Esophagus muscularis mucosa (tissue), 4 donors: ENCODE measurements at places on chromosomes 6 and 20.

GRCh38 chr20:17570347-17571152 lies 675 bp downstream of the DSTN start:
- no peak for DNase-seq

DNA sequence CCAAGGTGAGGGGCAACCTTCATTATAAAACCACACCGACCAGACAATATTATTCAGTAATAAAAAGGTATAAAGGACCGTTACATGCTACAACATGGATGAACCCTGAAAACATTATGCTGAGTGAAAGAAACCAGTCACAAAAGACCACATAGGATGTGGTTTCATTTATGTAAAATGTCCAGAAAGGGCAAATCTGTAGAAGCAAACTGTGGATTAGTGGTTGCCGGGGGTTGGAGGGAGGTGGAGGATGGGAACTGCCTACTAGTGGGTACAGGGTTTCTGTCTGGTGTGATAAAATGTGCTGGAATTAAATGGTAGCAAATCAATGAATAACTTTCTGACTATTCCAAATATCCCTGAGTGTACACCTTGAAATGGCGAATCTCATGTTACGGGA lies 10.2 kb upstream of the PRND start:
- peak; percentile 31 for DNase-seq

- DNase-seq, result no peak
Measured at GRCh38 chr6:129267028-129267427, 384.1 kb downstream of the LAMA2 start.

DNA sequence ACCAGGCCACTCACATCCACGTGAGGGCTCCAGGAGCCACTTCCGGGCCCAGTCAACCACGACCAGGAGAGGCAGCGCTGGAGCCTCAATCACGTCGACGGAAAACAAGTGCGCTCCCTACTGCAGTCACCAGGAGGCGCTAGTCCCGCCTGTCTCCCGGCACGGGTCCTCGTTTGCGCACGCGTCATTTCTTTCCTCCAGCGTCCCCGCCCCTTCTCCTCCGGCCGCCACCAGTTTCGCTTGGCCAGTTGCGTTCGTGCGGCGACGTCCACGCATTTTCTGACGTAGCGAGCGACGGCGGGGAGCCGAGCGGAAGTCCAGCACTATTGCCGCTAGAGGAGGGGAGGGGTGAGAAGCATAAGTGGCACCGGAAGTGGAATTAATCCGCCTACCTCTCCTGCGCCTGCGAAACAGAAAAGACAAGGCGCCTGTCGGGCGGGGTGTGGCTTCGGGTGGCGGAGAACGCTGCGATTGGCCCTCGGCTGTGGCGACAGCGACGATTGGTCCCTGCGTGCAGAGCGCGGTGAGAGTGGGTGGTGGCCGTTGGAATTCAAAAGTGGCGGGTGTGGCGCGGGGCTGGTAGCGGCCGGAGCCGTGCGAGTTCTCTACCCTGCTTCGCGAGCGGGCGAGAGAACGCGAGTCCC lies at the start of gene KIFC1:
KIFC1 (plus strand) TSS at position 546 of the 644 bp plus-strand sequence. CDS start 163 bp downstream, outside the sequence.
- DNase-seq, result peak; percentile 100

DNA sequence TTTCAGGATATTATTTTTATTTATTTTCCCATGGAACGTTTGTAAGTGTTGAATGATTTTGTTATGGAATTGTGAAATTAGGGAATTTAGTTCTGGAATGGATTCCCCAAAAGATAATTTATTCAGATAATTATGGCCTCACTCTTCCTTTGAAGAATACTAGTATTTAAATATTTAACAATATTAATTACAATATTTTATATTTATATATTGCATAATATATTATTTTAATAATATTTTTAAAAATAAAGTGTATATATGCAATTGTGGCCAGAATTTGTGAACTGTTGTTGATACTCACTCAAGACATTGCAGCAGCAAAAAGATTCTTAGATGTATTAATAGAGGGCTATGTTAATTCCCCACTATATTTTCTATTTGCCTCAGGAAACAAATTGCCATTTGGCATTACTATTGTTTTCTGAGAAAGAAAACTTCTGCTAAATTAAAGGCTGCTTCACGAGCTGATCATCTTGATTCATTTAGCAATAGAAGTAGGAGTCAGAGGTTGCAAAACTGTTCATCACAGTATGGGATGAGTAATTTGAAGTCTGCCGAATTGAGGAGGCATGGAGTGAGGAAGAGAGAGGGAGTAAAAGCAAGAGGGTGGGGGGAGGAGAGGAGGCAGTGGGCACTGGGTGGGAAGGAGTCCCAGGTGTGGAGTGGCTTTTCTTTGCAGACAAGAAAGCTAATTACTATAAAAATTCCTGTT lies 729.2 kb downstream of the DHX35 start:
- no peak for DNase-seq

DNA sequence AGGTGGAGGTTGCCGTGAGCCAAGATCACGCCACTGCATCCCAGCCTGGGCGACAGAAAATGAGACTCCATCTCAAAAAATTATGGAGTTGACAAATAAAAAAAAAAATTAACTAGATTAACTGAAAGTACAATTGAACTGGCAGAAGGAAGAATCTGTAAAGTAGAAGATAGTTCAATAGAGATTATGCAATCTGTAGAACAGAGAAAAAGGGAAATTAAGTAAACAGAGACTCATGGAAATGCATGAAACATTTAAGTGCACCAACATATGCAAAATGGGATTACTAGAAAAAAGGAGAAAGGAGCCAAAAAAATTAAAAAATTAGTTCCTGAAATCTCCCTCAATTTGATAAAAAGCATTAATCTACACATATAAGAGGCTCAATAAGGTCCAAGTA lies 188.8 kb upstream of the KHDRBS2 start:
- no peak for DNase-seq

GRCh38 chr6:24228681-24229255 lies 102.8 kb downstream of the NRSN1 start:
- DNase-seq, result no peak

GRCh38 chr6:37033819-37034795 lies 28.7 kb downstream of the FGD2 start:
- no peak for DNase-seq
